ENCODE measurements at places on chromosomes 4 and X.

- no peak for DNase-seq
These were observed 20.7 kb downstream of the TAPT1 start for GRCh38 chr4:16205298-16206164.

- DNase-seq: no peak
These were observed 622 bp downstream of the KLKB1 start for GRCh38 chr4:186227744-186228513.

DNA sequence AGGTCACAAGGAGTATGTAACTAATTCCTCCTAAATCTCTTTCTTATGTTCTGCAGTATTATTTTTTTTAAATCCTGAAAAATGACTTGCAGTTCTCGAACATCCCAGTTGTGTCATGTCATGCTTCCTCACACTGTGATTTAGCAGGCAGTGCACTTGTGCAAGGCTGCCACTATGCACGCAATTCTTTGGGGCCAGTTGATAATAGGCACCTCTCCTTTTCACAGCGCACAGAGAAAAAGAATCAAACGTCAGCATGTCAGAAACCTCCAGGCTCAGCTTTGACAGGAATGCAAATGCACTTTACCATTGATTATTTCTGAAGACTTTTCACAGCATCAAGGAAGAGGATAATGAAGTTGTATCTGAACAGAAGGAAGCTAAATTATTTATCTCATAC lies 62.9 kb downstream of the FGF13 start:
- no peak for DNase-seq

DNA sequence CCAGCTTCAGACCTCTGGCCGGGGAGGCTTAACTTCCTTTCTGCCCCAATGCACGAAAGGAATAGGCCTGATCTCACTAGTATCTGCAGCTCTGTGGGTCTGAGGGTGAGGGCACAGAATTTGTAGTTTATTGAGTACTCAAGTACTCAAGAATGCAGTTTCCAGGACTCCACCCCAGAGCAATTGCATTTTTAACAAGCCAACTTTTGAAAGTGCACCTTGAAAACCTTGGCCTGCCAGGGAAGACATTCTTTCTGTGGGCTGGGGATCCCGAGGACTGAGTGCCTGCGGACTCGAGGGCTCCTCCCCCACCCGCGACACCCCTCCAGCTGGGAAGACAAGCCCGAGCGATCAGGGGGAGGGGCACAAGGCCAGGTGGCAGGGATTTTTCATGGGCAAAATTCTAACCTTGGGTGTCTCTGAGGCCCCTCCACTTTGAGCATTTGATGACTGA lies 22.4 kb downstream of the RS1 start:
- DNase-seq: no peak

DNA sequence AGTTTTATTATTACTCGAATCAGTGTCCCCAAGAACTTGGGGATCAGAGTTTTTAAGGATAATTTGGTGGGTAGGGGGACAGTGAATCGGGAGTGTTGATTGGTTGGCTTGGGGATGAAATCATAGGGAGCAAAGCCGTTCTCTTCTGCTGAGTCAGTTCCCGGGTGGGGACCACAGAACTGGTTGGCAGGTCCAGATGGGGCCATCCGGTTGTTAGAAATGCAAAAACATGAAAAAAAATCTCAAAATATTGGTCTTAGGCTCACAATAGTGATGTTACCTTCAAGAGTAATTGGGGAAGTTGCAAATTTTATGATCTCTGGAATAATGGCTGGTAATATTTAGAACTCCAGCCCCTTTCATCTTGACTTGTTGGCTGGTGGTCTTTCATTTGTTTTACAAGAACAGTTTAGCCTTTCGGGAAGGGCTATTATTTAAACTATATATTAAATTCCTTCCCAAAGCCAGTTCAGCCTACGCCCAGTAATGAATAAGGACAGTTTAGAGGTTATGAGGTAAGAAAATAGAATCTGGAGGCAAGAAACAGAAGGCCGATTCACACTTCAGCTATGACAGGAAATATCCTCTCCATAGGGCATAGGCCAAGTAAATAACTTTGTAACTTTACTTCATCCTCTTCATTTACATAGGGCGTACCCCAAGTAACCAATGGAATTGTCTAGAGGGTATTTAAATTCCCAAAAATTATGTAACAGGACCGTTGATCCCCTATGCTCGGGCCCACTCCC lies 164.1 kb upstream of the STS start:
- DNase-seq: no peak

DNA sequence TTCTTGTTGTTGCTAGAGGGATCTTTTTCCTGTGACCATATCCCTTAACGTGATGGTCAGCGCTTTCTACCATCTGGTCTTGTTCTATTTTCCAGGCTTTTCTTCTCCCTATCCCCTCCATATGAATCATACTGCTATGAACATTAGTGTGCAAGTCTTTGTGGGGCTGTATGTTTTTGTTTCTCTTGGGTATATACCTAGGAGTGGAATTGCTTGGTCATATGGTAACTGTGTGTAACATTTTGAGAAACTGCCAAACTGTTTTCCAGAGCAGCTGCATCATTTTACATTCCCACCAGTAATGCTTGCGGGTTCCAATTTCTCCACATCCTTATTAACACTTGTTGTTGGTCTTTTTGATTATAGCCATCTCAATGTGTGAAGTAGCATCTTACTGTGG lies 121.4 kb downstream of the SPRY1 start:
- DNase-seq: no peak

- no peak for DNase-seq
These were observed 74.1 kb downstream of the ZAR1 start for GRCh38 chr4:48564151-48564550.

- no peak for DNase-seq
These were observed 34.4 kb upstream of the COX18 start for GRCh38 chr4:73103799-73104503.

- DNase-seq: peak; percentile 24
These were observed 78.5 kb upstream of the PDHA2 start for GRCh38 chr4:95761426-95761825.

DNA sequence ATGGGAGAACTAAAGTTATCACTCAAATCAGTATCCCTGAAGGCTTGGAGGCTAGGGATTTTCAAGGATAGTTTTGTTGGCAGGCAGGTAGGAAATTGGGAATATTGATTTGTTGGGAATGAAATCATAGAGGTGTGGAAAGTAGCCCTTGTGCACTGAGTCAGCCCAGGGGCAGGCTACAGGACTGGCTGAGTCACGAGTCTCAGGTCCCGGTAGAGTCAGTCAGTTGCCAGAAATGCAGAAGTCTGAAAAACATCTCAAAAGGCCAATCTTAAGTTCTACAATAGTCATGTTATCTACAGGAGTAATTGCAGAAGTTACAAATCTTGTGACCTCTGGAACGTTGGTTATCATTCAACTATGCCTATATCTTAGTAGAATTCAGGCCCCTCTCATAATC lies 153.1 kb downstream of the GC start:
- no peak for DNase-seq

- no peak for DNase-seq
These were observed 167.0 kb upstream of the PCDH7 start for GRCh38 chr4:30553151-30553550.

DNA sequence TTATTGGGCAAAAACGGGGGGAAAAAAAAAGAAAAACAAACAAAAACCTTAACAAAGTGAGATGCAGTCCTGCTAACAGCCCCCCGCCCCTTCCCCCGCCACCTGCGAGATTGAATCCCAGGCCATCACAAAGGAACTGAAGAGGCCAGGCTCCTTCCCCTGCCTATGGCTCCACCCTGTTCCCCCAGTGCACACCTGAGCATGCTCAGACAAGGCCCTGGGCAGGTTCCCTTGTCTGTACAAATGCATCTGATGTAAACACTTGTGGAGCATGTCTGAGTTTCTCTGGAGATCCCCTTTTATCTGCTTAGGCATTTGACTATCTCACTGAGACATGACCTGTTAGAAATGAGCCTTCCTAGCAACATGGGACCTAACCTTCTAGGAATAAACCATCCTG lies 983.7 kb upstream of the PABPC4L start:
- DNase-seq: no peak

DNA sequence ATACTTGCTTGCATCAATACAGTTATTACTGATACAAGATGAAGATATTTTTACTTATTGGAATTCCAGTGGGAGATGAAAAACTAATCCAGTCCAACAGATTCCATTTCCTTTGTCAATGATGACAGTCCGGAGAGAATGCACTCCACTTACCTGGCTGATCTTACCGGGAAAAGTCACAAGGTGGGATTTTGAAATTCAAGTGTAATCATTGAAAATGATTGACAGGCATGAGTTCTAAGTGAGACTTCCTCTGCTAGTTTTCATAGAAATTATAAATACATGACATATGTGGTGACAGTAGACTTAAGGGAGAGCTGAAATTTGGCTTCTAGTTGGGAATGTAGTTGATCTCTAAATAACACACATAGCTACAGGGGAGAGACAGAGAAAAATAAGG lies 859.9 kb downstream of the FAT4 start:
- no peak for DNase-seq

- DNase-seq: no peak
These were observed 21.3 kb upstream of the FTHL17 start for GRCh38 chrX:31092970-31093638.

DNA sequence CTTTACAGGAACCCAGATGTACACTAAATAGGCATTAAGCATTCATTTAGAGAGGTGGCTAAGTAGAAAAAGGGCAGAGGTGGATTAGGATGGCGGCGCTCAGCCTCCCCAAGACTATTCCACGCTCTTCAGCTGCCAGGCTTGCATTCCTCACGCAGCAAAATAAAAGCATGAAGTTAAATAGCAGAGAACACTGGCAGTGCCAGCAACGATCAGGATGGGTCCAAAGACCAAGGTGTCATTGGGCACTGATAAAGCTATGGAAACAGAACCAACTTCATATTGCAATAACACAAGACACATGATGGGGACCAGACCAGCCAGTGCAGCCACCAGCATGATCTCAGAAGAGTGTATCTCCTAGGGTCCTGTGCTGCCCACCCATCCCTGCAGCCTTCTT lies 42.0 kb downstream of the TMEM156 start:
- no peak for DNase-seq

GRCh38 chr4:109472343-109472761 lies 38.7 kb downstream of the SEC24B start:
- DNase-seq: peak; percentile 15

- DNase-seq: no peak
These were observed 108.3 kb downstream of the AFAP1 start for GRCh38 chr4:7831330-7831729.
